ENCODE measurements at places on chromosomes 3 and 15.

DNA sequence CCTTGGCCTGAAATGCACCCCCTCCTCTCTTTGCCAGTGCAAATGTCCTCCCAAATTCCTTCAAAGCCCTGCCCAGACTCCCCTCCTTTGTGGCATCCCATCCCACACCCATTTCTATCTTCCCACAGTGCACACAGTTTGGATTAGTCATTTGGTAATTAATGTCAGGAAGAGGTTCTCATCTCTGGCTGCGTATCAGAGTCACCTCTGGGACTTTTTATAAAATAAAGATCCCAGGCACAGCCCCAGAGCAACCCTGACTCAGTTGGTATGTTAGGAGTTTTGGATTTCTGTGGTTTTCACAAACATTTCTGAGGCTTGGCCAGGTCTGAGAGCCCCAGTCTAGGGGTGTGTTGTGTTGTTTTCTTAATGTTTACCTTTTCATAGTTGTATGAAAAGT is 41.6 kb downstream of the C3orf20 start:
- no peak for DNase-seq

DNA sequence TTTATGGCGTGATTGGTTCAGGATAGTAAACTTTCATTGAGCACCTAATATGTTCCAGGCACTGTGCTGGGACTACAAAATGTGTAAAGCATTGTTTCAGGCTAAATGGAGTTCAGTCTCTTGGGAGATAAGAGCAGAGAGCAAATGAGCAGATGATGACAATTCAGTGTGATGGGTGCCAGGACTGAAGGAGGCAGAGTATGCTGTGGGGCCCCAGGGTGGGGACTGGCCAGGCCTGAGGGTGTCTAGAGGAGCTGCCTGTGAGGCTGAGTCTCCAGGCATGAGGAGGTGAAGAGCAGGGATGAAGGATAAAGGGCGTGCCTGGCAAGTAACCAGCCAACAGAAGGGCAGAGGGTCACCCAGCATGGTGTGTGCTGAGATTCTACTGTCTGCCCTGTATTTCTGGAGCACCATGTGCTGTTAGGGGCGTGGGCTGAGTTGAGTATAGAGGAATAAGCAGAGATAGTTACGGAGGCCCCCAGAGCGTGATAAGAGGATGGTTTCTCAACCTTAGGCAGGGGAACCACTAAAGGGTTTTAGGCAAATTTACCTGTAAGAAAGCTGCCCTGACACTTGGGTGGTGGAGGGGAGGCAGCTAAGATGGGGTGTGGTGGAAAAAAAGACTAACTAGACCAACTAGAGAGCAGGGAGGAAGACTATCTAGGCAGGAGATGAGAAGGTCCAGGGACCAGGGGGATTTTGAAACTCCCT is 38.5 kb downstream of the EPHB1 start:
- no peak for DNase-seq

GRCh38 chr3:139518926-139519842 is 20.4 kb downstream of the RBP1 start:
- no peak for DNase-seq

GRCh38 chr3:67030785-67031740 is 33.0 kb downstream of the KBTBD8 start:
- DNase-seq, result no peak

- DNase-seq, result no peak
These were observed 534.6 kb downstream of the FOXP1 start for GRCh38 chr3:71048948-71049347.

- no peak for DNase-seq
These were observed 22.5 kb downstream of the TBC1D2B start for GRCh38 chr15:78054966-78055365.

GRCh38 chr3:142180761-142181362 is 31.5 kb upstream of the TFDP2 start:
- DNase-seq, result peak; percentile 2

DNA sequence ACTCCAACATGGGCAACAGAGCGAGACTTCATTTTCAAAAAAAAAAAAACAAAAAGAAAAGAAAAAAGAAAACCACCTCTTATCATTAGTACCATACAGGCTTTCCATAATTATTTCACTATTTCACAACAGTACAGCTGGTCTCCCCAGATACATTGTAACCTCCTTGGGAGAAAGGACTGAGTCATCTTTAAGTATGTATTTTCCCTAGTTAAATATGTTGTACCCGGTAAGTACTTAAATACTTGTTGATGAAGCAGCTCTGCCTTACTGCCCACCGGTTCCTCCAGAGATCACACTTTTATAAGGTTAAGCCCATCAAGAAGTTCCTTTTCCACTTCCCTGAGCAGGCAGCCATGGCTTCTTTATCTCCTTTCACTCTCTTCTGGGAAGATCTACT is 789.5 kb upstream of the CFAP20DC start:
- DNase-seq, result no peak

GRCh38 chr3:81105206-81105605 is 656.2 kb downstream of the GBE1 start:
- DNase-seq, result no peak

DNA sequence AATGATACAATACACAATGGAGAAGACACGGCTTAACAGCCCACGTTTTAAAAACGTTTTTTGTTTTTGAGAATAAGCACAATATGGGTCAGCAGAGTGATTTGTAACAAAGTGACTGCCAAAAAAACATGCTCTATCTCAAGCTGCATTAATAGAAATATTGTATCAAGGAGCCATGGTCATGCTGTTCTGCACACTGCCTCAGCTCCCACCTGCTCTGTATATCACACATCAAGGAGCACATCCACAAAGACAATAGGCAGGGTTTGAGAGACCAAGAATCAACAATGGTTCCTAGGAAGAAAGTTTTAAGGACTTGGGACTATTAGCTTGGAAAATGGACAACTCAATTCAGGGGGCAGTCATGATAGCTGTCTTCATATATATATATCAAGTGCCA is 6.3 kb upstream of the BBX start:
- DNase-seq, result no peak

GRCh38 chr3:154120961-154121700 is at the start of gene ARHGEF26:
Gene ARHGEF26, plus strand, starts transcription at chr3:154121390. Its CDS starts 603 bp downstream, at chr3:154121993.
- DNase-seq, result peak; percentile 24

DNA sequence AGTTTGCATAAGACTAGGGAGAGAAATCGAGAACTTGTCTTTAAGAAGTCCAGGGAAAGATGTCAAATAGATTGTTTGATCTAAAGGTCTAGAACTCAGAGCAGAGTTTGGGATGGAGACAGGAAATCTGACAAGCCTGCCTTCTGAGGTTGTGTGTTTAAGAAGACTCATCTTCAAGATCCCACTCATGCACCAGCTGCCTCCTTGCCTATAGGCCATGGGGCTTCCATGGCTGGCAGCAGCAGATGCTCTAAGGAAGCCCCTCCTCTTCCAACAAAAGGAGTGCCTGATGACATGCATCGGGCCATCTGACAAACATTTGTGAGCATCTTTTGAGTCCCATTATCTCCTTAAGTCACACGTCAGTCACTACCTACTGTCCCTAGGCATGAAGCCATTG is 47.4 kb downstream of the WNT5A start:
- no peak for DNase-seq

DNA sequence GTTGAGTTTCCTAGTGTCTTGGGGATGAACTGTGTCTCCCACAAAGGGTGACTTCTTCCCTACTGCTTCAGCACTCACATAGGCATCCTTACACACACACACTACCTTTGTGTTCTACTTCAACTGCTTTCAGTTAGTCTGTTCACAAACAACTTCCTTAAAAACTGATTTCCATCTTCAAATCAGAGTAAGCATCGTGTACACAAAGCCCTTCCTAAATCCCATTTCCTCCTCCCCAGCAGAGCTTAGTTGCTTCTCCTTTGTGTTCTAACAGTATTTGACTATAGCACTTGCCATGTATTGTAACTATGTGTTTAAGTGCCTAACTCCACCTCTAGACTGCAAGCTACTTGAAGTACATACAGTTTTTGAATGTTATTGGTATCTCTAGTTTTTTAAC is 71.7 kb downstream of the TNIK start:
- no peak for DNase-seq

DNA sequence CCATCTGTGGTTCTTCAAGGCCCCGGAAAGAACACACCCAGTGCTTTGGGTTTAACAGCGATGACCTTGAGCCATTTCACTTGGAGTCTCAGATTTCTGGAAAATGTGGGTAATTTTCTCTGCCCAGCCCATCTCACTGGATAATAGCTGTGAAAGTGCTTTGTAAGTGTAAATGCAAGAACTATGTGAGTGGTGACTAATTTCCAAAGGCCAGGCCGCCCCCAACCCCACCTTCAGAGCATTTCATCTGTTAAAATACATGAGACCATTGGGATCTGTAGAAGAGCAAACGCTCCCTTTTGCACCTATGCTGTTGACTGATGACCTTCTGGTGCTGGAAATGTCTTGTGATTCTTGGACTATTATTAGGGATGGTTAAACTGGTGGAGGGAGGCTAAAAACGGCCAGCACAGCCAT is 196.8 kb upstream of the LPP start:
- DNase-seq, result no peak

DNA sequence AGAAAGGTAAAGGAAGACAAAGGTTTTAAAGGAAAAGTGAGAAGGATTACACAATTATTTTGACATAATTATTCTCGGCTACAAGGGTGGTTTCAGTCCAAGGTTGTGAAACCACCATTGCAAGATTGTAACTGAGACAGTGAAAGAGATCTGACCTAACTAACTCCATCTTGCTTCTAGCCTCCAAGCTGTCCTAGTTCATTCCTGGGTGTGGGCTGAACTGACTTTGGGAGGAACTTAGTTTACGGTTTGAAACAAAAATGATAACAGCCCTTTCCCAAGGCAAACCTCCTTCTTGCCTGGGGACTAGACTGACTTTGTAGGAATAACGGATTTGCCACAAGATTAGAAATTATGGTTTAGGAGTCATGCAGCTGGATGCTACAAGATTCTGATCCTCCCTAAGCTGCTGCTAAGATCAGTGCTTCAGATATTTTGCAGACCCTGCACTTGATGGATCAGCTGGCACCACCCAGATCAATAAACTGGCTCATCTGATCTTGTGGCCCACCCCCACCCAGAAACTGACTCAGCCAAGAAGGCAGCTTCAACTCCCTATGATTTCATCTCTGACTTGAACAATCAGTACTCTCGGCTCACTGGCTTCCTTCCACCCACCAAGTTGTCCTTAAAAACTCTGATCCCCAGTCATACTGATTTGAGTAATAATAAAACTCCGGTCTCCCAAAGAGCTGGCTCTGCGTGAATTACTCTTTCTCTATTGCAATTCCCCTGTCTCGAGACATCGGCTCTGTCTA is 57.7 kb upstream of the AADACL2 start:
- no peak for DNase-seq

DNA sequence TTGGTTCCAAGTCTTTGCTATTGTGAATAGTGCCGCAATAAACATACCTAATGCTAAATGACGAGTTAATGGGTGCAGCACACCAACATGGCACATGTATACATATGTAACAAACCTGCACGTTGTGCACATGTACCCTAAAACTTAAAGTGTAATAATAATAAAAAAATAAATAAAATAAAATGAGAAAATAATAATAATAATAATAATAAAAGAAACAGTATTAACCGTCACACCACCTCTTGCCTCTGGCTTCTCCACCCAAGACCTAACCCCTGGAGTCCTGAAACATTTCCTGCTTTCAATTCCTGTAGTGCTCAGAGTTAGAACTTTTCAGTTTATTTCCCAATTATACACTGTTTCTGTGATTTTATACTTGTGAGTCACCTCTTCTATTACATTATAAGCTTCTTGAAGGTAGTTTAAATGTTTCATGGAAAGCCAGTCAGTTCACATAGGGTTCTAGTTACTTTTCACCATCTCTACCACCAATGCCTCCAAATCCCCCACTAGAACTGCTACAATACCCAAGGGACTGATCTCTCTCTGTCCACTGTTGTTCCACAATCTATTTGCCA is 18.4 kb upstream of the GHSR start:
- DNase-seq, result no peak

- DNase-seq, result no peak
These were observed 483.2 kb upstream of the TBL1XR1 start for GRCh38 chr3:177680472-177680821.
